Right ventricle myocardium superior (tissue), 1 donor: ENCODE measurements at places on chromosomes 5 and 9. TPM values are rescaled to one million over a fixed set of nuclear protein-coding genes. Genes with fewer than 3 reads are reported as not detected.

DNA sequence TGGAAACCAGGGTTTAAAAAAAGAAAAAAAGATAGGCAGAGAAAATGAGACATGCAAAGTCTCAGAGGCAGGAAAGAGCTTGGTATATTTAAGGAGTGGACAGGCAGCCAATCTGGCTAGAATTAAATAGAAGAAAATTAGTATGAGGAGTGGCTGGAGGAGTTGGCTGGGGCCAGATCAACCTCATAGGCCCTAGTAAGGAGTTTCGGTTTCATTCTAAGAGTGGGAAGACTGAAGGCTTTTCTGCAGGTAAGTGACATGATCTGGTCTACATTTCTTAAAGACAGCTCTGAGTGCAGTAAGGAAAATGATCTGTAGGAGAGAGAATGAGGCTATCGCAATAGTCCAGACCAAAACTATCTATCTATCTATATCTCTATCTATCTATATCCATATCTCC is 27.5 kb downstream of the ADRB2 start:
- DNase-seq, result no peak

- no peak for DNase-seq
These were observed 75.9 kb downstream of the AUH start for GRCh38 chr9:91285729-91286353.

PITX1 gene
- total RNA-seq, result not detected

CCDC187 gene
- total RNA-seq, result not detected

ADAMTSL1 gene
- total RNA-seq, result 0.56 TPM

DDX4 gene
- total RNA-seq, result not detected

RASGEF1C gene
- 0.59 TPM for total RNA-seq

COL15A1 gene
- 55.9 TPM for total RNA-seq
